ENCODE measurements at places on chromosomes 7 and 10.

GRCh38 chr10:99665304-99665703 is 6.0 kb downstream of the ENTPD7 start:
- DNase-seq, result no peak

DNA sequence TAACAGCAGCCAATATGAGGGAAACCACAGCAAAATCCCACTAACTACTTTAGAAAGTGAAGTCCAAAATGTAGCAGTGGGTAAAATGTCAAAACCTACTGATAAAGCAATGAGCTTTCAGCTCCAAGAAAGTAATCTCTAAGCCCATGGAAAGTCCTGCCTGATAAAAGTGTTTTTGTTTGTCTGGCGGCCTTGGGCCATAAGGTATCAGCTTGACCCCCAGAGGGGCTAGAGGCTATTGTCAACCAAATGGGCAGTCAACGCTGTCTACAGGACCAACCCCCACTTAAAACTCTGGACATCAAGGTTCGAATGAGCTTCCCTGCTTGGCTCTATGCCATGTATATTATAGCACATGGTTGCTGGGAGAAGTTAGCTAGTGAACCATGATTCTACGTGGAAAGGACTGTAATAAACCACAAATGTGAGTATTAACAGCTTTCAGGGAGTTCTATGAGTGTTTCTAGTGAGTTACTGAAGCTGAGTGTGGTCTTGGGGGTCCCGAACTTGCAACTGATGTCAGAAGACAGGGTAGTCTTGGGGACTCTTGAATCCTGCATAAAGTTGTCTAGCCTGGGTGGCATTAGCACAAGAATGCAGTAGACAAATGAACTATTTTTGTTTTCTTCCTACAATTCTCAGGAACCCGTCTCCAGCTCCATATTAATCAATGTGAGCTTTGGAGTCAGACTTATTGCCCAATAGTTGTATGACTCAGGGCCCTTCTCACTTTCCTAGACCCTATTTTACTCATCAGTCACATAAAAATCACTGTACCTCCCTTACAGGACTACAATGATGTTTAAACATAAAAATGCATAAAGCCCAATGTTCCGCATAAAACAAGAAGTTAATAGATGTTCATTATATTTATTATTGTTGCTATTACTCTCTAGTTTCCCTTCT is 164.9 kb downstream of the DGKI start:
- DNase-seq, result no peak

DNA sequence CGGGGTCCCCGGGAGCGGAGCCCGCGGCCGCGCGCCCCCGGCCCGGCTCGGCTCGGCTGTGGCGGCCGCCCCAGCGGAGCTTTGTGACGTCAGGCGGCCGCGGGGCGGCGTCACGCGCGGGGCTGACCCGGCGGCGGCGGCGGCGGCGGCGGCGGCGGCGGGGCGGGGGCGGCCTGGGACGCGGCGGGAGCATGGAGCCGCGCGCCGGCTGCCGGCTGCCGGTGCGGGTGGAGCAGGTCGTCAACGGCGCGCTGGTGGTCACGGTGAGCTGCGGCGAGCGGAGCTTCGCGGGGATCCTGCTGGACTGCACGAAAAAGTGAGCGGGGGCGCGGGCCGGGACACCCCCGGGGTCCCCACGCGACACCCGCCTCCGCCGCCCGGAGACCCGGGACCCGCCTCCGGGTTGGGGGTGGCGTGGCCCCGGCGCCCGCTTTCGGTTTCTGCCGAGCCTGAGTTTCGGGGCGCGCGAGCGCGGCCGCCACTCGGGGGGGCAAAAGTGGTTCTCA is at the start of gene PWWP2B:
PWWP2B (plus strand) TSS at position 165 of the 506 bp plus-strand sequence; CDS start at position 192, 27 bp downstream.
- DNase-seq, result no peak

DNA sequence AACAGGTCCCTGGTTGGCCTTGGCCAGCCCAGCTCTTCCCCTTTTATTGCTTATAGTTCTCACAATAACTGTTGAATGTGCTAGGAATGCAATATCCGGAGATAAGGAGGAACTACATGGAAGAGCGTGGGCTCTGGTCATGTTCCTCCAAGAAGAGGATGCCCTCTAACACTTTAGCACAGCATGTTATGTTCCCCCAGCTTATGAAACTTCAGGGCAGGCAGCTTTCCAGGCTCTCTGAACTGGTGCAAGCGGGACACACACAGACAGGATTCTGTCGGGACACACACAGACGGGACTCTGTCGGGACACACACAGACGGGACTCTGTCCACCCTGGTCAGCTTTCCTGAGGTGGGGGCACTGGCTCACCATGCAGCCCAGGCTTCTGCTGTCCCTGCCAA is 141.6 kb downstream of the PKD1L1 start:
- DNase-seq, result no peak

GRCh38 chr10:2786251-2786650 is 281.1 kb upstream of the PFKP start:
- no peak for DNase-seq

DNA sequence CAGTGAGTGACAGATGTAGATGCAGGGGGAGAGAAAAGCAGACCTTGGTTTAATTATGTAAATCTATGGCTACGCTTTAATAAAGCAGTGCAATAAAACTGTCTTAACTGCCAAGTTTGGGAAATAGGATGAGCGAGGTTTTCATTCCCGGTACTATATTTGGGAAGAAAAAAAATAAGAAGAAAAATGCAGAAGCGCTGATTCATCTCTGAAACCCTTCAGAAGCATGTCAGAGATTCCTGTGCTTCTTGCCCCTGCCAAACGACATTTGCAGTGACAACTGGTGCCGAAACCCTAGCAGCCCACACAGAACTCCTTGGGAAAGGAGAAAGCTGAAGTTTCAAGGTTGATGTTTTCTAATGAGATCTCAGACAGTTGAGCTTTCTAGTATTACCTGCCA is 380.7 kb downstream of the REEP3 start:
- no peak for DNase-seq

- peak; percentile 60 for DNase-seq
Measured at GRCh38 chr10:74585231-74586087, 240.9 kb upstream of the KAT6B start.

DNA sequence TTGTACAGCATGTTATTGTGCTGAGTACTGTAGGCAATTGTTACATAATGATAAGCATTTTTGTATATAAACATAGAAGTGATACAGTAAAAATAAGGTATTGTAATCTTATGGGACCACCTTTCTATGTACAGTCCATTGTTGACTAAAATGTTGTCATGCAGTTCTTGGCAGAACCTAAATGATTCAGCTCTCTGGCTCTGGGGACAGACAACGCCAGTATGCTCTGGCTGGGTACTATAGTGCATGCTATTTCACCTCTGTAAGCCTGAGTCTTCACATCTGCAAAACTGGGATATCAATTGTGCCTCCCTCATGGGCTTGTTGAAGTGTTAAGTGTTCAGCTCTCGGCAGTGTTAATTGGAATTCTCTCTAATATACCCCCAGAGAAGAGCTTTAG is 674.3 kb downstream of the INHBA start:
- no peak for DNase-seq

DNA sequence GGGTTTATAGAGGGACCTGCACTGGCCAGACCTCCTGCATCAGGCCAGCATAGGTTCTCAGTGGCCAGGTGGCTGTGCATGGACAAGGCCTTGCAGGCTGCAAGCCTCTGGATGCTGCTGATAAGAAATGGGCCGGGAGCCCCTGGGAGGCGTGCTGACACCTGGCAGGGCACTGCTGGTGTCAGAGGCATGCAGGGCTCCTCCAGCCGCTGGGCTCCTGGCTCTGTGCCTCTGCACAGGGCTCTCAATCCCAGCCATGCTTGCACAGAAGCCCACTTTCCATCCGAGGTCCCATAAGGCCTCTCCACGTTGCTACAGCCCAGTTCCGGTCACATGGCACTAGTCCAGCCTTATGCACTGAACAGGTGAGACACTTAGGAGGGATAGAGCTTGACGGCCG is 27.3 kb downstream of the ANTXRL start:
- no peak for DNase-seq
